ENCODE measurements at places on chromosomes 4 and X.

GRCh38 chrX:120213438-120214265 lies 37.0 kb upstream of the ZBTB33 start:
- DNase-seq: peak; percentile 41

- DNase-seq: no peak
Observed at GRCh38 chr4:76850010-76850441, 47.9 kb downstream of the SOWAHB start.

DNA sequence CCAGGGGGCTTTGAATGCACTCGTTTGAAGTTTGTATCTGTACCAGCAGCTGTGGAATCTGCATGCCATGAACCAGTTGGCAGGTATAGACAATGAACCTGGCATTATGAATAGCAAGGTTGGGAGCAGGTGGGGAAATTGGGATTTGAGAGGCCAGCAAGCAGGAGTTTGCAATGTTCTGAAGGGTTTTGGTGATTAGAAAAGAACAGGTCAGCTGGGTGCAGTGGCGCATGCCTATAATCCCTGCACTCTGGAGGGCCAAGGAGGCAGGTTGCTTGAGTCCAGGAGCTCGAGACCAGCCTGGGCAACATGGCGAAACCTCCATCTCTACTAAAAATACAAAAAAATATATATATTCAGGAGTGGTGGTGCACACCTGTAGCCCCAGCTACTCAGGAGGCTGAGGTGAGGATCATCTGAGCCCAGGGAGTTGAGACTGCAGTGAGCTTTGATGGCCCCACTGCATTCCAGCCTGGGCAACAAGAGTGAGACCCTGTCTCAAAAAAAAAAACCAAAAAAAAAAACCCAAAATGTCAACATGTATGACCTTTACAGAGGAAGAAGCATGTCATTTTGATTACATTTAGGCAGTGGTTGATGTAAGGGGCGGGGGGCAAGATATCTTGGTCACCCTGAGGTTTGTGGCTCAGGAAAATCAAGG lies 63.9 kb downstream of the TSC22D3 start:
- DNase-seq: no peak

- no peak for DNase-seq
Observed at GRCh38 chr4:958314-958665, 15.1 kb downstream of the DGKQ start.

DNA sequence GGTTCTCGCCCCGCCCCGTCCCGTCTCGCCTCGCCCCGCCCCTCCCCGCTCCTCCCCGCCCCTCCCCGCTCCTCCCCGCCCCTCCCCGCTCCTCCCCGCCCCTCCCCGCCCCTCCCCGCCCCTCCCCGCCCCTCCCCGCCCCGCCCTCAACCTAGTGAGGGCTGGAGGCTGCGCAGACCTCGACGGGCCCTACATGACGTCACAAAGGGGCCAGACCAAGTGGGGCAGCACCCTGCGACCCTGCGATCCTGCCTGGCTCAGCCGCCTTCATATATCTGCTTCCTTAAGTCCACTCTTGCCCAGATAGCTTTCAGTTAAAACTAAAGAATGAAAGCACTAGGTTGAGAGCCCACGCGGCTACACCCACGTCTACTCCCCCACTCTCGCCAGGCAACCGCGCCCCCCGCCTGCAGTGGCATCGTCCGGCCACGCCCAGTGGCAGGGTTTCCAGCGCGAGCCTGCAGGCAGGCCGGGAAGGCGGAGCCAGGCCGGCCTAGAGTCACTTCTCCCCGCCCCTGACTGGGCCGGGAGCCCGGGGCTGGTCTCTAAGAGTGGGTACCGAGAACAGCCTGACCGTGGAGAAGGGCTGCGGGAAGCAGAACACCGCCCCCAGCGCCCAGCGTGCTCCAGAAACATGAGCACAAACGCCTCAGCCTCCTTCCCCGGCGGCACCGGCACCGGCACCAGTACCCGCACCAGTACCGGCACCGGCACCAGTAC lies 1.5 kb upstream of the MAOA start:
- peak; percentile 68 for DNase-seq

DNA sequence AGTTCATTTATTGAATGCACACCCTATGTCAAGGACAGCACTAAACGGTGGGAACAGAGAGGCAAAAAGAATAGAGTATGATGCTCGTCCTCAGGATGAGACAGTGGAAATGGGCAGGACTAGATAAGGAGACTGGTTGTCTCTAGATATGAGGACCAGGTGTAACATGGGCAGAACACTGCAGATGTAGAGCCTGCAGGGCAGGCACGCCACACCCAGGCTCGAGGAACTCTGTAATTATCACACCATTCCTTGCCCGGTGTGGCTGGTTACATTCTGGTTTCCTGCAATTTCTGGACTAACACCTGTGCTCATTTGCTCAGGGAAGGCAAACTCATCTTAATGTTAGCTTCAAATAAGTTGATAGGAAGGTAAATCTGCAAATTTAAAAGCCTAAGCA lies 334.4 kb downstream of the DHX15 start:
- no peak for DNase-seq

GRCh38 chr4:155271557-155271956 lies 63.1 kb downstream of the NPY2R start:
- no peak for DNase-seq

DNA sequence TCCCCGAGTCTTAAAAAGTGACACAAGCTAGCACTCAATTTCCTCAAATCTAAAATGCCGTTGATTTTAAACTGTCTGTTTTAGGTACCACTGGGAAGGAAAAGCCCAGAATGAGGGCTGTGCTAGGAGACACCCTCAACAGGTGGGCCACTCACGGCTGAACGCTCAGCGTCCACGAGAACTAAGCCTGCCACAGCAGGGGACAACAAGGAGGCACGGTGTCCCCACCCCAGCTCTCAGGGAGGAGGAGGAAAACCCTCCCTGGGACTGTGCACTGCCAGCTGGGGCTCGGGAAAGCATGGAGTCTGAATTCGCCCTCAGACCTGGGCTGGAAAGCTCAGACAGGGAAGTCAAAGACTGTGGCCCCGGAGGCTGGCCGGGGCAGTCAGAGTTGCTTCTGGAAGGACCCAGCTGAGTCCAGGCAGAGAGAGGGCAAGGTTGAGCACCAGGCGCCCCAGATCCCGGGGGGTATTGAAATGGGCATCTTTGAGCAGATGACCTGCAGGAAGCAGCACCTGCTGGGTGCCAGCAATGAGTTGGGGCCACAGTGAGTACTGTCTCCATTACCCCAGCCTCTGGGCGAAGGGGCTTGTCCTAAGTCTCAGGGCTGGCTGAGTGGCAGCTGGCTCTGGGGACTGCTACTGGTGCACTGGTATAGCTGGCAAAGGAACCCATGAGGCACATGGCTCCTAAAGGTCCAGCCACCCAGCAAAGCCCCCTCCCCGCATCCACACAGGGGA lies 769 bp upstream of the CPZ start:
- DNase-seq: no peak

- DNase-seq: no peak
Observed at GRCh38 chr4:119683518-119683917, 54.9 kb upstream of the PDE5A start.

GRCh38 chr4:41883988-41884734 lies 51.1 kb upstream of the TMEM33 start:
- DNase-seq: no peak

DNA sequence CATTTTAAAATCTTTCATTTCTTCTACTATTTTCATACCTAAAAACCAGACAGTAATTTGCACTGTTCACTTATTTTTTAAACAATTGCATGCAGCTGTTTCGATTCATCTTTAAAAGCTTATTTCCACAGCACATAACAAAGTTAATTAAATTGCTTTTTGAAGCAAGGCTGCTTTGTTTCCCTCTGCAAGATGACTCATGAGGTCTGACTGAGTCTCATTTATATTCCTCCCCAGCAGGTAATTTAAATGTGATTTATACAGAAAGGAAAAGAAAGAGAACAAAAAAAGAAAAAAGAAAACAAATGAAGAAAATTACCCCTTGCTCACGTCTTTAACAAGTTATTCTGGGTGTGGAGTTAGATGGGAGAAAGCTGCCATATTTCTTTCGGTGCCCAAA lies 22.8 kb downstream of the VMA21 start:
- no peak for DNase-seq

GRCh38 chr4:188383180-188383579 lies 243.9 kb downstream of the TRIML1 start:
- DNase-seq: no peak

DNA sequence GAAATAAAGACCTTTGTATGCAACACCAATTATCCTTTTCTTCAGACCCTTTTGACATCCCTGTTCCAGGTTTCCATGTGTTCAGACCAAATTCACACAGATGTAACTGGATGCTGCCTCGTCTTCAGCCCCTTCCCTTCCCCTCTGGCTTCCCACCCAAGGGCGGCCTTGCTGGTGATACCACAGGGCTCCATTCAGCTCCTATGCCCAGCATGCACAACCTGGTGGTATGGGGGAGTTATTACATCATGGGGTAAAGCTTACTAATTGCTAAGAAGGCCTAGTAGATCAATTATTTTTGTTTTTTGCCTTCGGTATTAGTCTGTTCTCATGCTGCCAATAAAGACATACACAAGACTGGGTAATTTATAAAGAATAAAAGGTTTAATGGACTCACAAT lies 317.0 kb upstream of the CXXC4 start:
- DNase-seq: no peak

- DNase-seq: peak; percentile 34
Observed at GRCh38 chr4:40763228-40763716, 13.5 kb downstream of the NSUN7 start.

- DNase-seq: no peak
Observed at GRCh38 chr4:7015383-7016035, 27.7 kb upstream of the TADA2B start.

GRCh38 chr4:168263039-168263438 lies 55.5 kb downstream of the DDX60 start:
- no peak for DNase-seq

DNA sequence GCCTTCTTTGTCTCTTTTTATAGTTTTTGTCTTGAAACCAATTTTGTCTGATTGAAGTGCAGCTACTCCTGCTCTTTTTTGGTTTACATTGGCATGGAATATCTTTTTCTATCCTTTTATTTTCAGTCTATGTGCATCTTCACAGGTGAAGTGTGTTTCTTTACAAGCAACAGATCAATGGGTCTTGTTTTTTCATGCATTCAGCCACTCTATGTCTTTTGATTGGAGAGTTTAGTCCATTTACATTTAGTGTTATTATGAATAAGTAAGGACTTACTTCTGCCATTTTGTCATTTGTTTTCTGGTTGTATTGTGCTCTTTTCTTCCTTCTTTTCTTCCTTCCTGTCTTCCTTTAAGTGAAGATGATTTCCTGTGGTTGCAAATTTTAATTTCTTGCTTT lies 224.4 kb downstream of the SLC39A8 start:
- DNase-seq: no peak

- no peak for DNase-seq
Observed at GRCh38 chr4:4333265-4333706, 43.2 kb downstream of the ZBTB49 start.

GRCh38 chr4:119728692-119729593 lies 100.3 kb upstream of the PDE5A start:
- DNase-seq: no peak

GRCh38 chr4:46594661-46595060 lies 204.7 kb upstream of the GABRA2 start:
- DNase-seq: no peak

- DNase-seq: no peak
Observed at GRCh38 chrX:78027798-78028197, 58.4 kb upstream of the PGAM4 start.

DNA sequence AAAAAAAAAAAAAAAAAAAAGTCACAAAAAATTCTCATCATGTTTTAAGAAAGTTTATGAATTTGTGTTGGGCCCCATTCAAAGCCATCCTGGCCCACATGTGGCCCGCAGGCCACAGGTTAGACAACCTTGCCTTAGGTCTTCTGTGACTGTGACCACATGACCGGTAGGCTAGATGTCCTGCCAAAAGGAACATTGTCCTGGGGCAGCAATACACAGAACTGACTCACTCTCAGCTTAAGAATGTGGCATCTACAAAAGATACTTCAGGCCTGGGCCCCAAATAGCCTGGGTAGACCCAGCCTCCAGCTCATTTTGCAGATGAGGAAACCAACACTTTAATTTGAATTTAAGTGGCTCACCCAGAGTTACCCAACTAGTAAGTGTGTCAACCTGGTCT lies 10.0 kb downstream of the AWAT2 start:
- DNase-seq: no peak

DNA sequence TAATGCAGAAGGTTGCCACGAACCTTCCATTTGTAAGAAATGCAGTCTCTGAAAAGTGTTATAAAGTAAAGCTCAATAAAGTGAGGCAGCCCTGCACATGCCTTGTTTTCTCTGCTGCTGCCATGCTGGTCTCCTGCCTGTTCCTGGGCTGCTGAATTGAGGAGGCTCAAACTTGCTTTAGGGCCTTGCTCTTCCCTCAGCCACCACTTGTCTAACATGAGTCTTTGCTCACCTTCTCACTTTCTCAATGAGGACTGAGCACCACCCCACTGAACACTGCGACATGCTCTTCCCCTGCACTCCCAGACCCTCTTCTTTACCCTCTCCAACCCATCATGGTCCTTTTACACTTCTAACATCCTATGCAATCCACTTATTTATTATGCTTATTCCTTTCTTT lies 25.2 kb upstream of the MFAP3L start:
- no peak for DNase-seq

GRCh38 chr4:99710020-99710419 lies 52.4 kb upstream of the C4orf54 start:
- no peak for DNase-seq

- no peak for DNase-seq
Observed at GRCh38 chr4:177923888-177924287, 481.7 kb upstream of the AGA start.

All from stimulated activated CD4-positive, alpha-beta T cell treated with anti-CD3 and anti-CD28 coated beads, TNF-alpha, amount 100 ng/mL, for 48 hours (primary cell).